ENCODE measurements at places on chromosomes 11 and 22.

GRCh38 chr11:47946682-47947559 is 33.4 kb upstream of the PTPRJ start:
- peak; percentile 23 for DNase-seq

- DNase-seq: no peak
These were observed 20.3 kb upstream of the YPEL1 start for GRCh38 chr22:21755851-21756284.

- no peak for DNase-seq
These were observed 82.2 kb downstream of the FAM83F start for GRCh38 chr22:40076702-40077645.

- peak; percentile 47 for DNase-seq
These were observed 59.8 kb downstream of the KDM2A start for GRCh38 chr11:67178878-67179277.

DNA sequence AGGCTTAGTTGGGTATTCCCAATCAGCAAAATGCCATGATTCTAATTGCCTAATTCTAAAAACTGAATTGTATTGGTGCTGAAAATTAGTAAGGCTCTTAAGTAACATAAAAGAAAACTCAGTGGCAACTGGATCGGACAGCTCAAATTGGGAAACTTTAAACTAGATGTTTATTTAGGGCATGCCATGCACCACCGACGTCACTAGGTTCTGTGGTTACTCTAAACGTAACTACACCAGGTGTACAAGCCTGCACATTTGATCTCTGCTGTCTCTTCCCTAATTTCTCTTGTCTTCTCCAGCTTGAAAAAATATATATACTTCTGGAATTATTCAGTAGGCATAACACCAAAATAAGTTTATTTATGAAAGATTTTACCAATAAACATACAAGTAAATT is 378.2 kb downstream of the DCDC1 start:
- DNase-seq: no peak

DNA sequence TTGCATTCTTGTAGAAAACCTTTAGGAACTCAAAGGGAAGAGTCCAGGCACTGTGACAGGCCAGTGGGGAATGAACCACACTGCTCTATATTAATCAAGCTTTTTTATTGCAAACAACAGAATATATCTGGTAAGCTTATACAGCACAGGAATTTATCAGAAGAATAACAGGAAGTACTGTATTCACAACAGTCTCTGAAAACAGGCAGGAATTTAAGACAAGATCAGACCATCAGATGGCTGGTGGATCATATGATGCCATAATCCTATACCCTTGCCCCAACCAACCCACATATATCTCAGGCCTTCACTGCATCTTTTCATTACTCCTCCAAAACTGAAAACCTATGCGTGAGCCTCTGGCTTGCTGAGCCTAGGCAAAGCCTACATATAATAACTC is 1.0 kb upstream of the HTATIP2 start:
- no peak for DNase-seq
